ENCODE measurements at places on chromosomes 5 and 9.

- DNase-seq = no peak
Observed at GRCh38 chr5:107957051-107957450, 286.3 kb upstream of the EFNA5 start.

- DNase-seq = peak; percentile 68
Observed at GRCh38 chr5:113806250-113806649, 292.8 kb downstream of the YTHDC2 start.

DNA sequence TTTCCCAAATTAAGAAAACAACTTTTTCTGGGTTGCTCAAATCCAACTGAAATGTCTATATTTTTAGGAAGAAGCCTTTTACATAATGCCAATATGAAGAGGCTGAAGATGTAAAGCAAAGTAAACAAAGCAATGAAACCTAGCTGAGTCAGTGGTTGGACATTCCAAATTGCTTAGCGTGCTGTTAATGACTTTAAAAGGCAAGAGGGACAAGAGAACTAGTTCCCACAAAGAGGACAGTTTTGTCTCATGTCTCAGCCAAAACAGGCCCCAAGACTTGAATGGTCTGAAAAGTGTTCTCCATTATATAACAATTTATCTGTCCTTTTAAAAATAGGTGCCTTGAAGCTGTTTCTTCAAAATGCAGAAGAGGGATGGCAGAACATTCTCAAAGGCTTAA, 407.0 kb downstream of the ENC1 start:
- no peak for DNase-seq

DNA sequence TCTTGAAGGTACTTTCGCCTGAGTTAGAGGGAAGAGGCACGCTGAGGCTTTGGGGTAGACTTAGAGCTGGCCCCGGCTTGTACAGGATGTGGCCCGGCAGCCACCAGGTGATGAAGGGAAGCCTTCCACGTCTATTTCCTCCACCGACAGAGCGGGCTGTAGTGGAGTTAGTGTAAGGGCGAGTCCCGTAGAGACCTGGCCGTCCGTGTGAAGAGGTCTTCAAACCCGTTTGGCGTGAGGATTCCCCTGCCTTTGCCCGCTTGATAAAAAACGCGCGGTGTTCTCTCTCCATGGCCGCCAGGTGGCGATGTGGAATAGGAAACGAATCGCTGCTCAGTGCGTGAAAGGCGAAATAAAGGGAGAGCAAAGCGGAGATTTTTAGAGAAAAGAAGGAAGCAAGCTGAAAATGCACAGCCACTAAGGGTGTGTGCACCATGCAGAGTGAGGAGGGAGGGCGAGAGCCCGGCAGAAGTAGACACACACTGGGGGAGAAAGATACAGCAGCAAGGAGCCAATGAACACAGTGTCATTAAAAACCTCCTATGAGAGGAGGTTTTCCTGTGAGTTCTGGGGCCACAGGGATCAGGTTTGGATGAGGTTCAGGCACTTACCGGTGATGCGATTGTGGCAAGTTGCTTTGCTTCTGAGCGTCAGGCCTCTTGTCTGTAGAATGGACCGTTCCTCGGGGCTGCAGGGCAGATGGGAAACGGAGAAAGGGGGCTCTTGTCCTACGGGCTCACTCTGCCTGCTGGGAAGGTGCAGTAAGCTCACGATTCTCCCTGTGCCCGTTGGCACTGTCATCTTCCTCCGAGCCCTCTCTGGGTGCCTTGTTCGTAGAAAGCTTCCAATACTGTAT, 34.2 kb downstream of the STC2 start:
- DNase-seq = peak; percentile 94

- no peak for DNase-seq
Observed at GRCh38 chr5:35131723-35132122, 84.0 kb upstream of the AGXT2 start.

GRCh38 chr5:73630765-73631164, 4.8 kb downstream of the ARHGEF28 start:
- no peak for DNase-seq

GRCh38 chr9:85960688-85961093, 19.7 kb downstream of the NAA35 start:
- no peak for DNase-seq

GRCh38 chr9:118008246-118008645, 304.0 kb downstream of the TLR4 start:
- no peak for DNase-seq

DNA sequence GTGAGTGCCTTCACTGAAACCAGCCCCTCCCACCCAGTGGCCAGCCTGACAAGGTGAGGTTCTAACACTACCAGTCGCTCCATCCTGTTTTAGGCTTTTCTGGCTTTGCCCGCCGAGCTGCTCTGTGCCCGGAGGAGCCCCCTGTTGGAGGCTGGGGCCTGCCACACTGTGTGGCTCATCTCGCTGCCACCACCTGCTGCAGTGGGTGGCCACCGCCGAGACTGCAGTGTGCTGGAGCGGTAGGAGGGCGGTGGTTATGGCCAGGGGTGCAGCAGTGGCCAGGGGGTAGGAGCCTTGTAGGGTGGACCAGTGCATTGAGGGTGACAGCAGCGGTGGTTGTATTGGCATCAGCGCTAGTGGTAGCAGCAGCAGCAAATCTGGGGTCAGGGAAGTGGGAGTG, 74.7 kb upstream of the PCAT7 start:
- no peak for DNase-seq

GRCh38 chr5:39519079-39519478, 94.3 kb upstream of the DAB2 start:
- no peak for DNase-seq

GRCh38 chr9:124511426-124511840, 4.2 kb upstream of the NR5A1 start:
- DNase-seq = no peak

GRCh38 chr5:38650946-38651345, 94.5 kb upstream of the LIFR start:
- no peak for DNase-seq

DNA sequence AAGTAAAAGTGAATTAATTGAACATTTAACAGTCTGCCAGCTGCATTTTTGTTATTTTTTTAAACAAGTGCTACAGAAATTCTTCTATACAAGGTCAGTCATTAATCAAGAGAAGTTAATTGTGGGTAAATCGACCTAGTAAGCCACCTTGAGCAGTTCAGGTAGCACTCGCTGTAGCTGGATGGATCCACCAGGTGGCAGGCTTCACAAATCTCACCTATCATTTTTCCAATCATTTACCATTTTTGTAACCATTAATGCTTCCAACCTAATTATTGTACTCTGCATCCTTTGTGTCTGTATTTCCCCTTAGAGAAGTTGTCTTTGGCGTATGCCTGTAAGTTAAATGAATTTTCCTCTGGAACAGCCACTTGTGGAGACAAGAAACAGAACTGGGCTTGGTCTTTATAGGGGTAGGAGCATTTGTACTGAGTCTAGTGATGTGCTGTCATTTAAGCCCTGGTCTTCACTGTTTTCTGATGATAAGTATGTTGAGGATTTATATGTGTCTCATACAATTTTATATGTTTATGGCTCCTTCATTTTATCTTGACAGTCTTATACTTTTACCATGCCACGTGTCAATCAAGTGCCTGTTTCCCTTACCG, 39.5 kb downstream of the CD180 start:
- no peak for DNase-seq

DNA sequence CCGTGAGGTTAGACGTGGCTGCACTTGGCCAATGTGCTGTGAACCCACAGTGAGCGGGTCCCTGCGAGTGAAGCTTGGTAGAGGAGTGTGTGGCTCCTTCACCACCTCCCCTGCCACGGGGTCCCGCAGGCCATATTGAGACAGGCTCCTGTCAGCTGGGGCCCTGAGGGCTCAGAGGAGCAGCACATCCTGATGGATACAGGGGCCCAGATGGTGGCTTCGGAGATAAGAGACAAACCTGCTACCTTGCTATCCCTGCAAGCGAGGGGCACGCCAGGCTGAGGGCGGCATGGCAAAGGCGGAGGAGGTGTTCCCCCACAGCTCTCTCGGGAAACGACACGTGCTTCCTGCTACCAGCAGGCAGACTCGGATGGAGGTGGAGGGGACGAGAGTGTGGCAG, 33.1 kb downstream of the SLC6A3 start:
- DNase-seq = peak; percentile 51

- DNase-seq = peak; percentile 21
Observed at GRCh38 chr5:62082370-62082801, 223.6 kb upstream of the KIF2A start.

DNA sequence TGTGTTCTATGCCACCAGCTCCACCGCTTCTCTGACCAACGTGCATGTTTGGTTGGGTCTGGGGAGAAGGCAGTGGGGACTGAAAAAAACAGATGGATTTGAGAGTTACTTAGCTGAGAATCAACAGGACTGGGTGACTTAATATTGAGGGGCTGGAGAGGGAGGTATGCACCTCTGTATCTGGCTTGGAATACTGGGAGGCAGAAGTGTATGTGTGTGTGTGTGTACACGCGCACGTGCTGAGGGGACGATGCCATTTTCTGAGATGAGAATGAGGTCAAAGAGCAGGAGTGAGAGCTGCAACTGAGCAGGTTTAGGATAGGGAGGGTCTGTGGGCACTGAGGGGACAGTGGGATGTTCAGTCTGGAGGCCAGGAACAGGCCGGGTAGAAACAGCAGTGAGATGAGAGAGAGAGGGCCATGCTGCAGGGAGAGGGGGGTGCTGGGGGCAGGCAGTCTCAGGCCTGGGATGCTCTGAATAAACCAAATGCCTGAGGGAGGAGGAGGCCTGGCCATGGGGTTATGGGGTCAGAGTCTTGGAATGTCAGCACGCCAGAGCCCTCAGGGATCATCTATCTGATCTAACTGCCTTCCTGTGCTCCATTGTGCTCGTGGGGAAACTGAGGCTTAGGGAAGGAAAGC, 14.0 kb downstream of the PDGFRB start:
- DNase-seq = peak; percentile 75

DNA sequence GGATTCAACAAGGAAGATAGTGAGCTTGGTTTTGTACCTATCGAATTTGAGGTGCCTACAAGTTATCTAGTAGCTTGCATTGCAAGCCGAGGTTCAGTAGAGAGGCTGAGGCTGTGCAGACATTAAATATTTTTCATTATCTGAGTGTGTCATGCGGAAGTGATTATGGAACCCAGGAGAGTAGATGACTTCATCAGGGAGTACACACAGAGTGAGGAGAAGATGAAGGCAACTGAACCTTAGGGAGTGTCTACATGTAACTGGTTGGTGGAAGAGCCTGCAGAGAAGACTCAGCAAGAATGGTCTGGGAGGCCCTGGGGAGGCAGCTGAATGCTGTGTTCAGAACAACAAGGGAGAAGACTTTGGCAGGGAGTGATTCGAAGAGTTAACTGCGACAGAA, 393.9 kb downstream of the ARHGEF28 start:
- DNase-seq = no peak

DNA sequence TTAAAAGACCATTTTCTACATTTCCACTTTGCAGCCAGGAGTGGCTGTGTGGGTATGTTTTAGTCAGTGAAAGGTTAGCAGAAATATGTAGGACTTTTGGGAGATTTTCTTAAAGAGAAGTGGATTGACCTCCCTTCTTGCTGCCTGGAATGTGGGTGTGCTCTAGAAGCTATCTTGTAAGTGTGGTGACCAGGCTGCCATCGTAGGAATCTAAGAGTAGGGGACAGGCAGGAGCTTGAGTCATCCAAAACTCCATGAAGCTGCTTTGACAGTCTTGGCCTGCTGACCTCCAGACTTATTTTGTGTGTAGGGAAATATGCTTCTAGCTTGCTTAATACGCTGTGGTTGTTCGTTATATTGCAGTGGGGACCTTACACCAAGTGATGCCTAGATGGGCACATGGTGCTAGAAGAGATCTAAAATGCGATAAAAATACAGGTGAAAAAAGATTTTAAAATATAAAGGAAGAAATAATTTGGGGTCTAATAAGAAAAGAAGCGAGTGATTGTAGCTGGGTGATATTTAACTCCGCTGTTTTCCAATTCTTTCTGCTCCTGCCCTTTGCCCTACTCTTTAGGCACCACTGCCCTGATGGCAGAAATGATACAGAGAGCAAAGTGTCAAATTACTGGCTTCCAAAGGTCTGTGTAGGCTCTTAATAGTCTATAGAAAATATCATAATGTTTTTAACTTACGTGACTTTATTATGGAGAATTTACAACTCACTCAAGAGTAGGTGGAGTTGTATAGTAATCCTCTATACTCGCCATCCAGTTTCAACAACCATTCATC, 298.2 kb upstream of the ZNF608 start:
- DNase-seq = no peak

- DNase-seq = no peak
Observed at GRCh38 chr9:85700330-85700729, 41.4 kb downstream of the AGTPBP1 start.

- DNase-seq = no peak
Observed at GRCh38 chr5:102523541-102524175, 24.9 kb upstream of the SLCO6A1 start.

DNA sequence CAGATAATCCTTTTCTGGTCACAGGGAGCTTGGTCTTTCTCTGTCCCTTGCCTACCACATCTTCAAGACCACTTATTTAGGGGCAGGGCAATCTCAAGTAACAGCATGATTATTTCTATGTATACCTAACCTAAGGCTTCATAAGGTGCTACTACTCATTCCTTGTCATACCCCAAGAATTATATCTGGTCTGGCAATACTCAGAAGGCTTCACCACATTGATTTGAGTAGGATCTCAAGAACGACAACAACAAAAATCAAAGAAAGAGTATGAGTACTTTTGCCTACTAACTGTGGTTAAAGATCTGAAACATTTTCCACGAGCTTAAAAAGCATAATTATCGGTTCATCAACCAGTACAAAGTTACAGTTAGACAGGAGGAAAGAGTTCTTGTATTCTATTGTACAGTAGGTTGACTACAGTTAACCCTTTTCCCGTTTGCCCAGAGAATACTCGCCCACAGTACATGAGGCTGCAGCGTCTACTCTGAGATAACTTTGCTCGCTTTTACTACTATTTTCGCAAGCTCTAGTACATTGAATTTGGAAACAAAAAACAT, 41.0 kb downstream of the FANCC start:
- no peak for DNase-seq

DNA sequence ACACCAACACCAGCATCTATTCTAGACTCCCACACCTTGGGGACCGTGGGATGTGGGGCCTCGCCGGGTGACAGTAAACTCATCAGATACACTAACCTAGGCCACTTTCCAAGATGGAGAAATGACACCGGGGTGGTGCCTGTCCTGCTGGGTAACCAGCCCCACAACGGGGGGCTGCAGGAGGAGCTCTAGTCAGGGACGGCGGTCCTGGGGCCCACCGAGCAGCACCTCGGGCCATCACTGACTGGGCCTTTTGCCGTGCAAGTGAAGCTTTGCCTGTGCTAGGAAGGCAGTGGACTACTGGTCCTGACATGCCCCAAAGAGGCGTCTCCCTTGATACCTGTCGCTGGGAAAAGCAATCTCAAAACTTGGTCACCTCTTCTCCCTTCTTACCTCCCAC, 260.3 kb upstream of the IRX1 start:
- DNase-seq = no peak

GRCh38 chr5:166188501-166189325, 2102.7 kb upstream of the WWC1 start:
- no peak for DNase-seq

DNA sequence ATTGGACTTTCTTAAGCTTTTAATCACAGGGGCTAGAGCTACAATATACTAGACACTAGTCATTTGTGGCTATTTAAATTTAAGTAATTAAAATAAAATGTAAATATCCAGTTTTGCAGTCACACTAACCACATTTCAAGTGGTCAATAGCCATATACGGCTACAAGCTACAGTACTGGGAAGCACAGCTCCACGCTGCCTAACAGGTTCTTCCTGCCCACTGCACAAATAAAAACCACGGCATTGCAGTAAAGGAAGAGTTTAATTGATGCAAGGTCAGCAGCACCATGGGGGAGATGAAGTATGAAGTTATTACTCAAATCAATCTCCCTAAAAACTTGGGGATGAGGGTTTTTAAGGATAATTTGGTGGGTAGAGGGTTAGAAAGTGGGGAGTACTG, 134.1 kb downstream of the LURAP1L start:
- DNase-seq = no peak

Data from kidney (tissue), 22 donors.